ENCODE measurements at places on chromosomes 16 and 17. TPM values are rescaled to one million over a fixed set of nuclear protein-coding genes. Genes with fewer than 3 reads are reported as not detected.

- H3K4me3 ChIP-seq, result no peak overlapping the region
- no peak for DNase-seq
- H3K27me3 ChIP-seq, result no peaks in the 10 kb centered on the region
- no peaks in the 10 kb centered on the region for H3K4me1 ChIP-seq
- H3K36me3 ChIP-seq, result no peaks in the 10 kb centered on the region
- H3K27ac ChIP-seq, result no peak overlapping the region
Observed at GRCh38 chr17:52938623-52939230, 780.2 kb upstream of the CA10 start.

GRCh38 chr17:45384789-45385262, 47.8 kb downstream of the ARHGAP27 start:
- peaks cover 4% of the 10 kb centered on the region for H3K4me1 ChIP-seq
- H3K27me3 ChIP-seq, result no peaks in the 10 kb centered on the region
- no peak for DNase-seq
- H3K4me3 ChIP-seq, result no peak overlapping the region
- no peak overlapping the region for H3K27ac ChIP-seq

- no peaks in the 10 kb centered on the region for H3K4me1 ChIP-seq
- no peaks in the 10 kb centered on the region for H3K36me3 ChIP-seq
- no peak for DNase-seq
- H3K27me3 ChIP-seq, result no peaks in the 10 kb centered on the region
- H3K27ac ChIP-seq, result no peak overlapping the region
- no peak overlapping the region for H3K4me3 ChIP-seq
Observed at GRCh38 chr16:72722552-72722951, 325.4 kb downstream of the ZFHX3 start.

DNA sequence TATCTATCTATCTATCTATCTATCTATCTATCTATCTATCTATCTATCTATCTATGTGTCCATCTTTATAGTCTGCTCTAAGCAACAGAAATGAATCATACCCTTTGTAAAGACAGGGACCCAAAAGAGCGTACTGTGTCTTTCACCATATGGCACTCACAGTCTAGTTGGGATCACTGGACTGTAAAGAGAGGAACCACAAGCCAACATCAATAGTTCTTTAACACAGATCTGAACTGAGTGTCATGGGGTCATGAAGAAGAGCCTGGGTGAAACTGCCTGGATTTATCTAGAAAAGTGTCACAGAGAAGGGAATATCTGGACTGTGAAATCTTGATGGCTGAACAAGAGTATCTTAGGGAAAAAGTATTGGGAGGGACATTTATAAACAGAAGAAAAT, 619.1 kb upstream of the SOX9 start:
- H3K36me3 ChIP-seq, result no peaks in the 10 kb centered on the region
- DNase-seq, result no peak
- H3K4me1 ChIP-seq, result no peaks in the 10 kb centered on the region
- H3K27me3 ChIP-seq, result no peaks in the 10 kb centered on the region
- H3K27ac ChIP-seq, result no peak overlapping the region
- H3K4me3 ChIP-seq, result no peak overlapping the region

CMTM1 gene
- 13.4 TPM for total RNA-seq

ELMO3 gene
- 10.1 TPM for total RNA-seq

ACACA gene
- total RNA-seq, result 13.0 TPM

CEP112 gene
- total RNA-seq, result 3.9 TPM

CA7 gene
- not detected for total RNA-seq

DRC3 gene
- 0.64 TPM for total RNA-seq
